ENCODE measurements at places on chromosomes 5 and 9.

DNA sequence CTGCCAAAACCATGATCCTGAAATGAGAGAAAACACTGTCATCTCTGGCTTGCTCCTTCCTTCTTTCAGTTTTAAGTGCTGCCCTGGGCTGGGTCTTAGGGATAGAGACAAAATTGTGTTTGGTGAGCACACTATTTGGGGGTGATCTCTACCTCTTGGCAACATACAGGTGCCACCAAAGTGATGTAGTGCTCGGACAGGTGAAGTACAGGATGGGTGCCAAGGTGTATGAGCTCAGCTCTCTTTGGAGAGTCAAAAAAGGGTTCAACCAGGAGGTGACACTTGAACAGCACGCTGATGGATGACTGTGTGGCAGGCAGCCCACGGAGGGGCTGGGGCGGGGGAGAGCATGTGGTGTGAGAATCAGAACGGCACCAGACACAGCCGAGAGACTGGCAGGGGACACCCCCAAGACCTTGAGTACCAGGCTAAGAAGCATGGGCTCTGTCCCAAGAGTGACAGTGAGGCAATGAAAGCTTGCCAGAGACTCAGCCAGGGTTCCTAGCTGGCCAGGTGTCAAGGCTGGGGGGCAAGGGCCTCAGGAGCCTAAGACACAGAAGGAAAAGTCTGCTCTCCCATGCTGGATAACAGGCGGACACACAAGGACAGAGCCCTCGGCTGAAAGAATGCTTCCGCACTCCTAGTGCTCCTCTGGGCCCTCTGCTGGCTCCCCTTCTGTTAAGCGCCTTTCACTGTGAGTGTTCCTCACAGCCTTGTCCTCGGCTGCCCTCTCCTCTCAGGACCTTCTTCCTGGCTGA lies 2.5 kb downstream of the NHP2 start:
- DNase-seq, result no peak

DNA sequence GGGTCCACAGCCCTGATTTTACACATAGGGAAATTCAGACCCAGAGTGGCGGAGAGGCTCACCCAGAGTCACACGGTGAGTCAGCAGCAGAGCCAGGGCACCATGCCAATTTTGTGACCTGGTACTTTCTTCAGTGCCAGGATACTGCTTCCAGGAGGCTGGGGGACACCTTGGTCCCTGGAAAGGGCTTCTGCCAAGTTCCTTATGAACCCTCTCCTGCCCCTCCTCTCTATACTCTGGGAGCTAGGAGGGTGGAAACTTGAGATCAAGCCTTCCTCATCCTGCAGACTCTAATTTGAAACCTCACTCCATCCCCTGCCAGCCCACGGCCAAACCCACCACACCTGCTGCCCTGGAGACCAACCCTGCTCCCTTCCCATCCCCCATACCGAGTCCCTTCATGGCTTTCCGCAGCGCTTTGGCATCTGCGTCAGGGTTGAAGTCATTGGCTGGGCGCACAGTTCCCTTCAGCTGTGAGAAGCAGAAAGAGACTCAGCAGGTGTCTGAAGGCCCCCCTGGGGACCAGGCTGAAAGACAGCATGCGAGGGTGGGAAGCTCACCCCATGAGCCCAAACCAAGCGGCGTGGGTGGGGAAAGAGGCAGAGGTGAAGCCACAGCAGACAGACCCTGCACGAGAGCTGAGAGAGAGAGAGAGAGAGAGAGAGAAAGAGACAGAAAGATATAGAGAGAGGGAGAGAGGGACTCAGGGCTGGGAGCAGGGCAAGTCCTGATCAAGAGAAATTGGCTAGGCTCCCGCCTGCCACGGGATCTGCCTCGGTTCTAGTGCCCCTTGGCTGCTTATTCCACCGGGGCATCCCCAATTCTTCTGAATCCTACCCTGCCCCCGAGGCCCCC lies 33.5 kb downstream of the ANXA6 start:
- no peak for DNase-seq

GRCh38 chr5:75964008-75964407 lies 119.2 kb upstream of the SV2C start:
- no peak for DNase-seq

DNA sequence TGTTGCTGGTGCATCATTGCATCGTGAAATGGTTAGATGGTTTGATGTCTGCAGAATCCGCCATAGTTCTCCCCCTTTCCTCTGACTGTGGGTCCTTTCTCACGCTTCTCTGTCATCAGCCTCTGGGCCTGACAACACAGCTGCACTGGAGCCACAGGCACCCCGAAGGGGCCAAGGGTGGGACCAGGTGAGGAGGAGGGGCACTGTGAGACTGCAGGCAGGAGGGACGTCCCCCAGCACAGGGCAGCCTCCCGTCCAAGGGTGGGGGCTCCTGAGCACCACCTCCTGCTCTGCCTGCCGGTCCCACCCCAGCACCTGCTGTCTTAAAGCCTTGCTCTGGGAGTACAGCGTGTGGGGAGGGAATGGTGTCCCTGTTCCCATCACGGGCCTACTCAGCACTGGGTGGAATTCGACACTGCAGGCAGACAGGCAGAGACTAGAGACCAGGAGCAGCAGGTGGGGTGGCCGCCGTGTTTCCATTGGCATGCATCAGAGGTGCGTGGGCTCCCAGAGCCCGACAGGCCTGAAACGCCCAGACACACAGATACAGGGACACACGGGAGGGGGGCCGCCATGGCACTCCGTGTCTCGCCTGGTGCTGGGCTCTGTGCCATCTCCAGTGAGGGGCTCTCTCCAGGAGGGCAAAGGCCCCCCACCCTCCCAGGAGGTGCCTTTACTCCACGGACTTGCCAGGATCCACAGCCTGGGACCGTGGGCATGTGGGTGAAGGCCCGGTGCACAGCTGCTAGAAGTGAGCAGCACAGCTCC lies 15.0 kb downstream of the CACNA1B start:
- no peak for DNase-seq

DNA sequence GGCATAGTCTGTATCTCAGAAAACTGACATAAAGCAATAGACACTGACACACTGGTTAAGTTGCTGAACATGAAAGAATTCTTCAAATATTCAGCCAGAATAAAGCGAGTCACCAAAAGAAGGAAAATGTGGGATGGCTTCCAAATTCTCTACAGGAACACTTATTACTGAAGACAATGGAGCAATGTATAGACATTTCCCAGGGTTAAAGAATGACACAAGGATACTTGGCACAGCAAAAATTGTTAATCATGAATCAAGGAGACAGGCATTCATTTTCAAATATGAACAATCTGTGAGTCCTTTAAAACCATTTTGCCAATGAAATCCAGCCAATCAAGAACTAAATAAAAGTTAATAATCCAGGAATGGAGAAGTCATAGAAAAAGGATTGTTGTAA lies 92.5 kb downstream of the MTX3 start:
- no peak for DNase-seq

GRCh38 chr5:60888359-60889061 lies 44.4 kb upstream of the ELOVL7 start:
- DNase-seq, result no peak

GRCh38 chr9:101326501-101326900 lies 58.3 kb downstream of the BAAT start:
- no peak for DNase-seq

DNA sequence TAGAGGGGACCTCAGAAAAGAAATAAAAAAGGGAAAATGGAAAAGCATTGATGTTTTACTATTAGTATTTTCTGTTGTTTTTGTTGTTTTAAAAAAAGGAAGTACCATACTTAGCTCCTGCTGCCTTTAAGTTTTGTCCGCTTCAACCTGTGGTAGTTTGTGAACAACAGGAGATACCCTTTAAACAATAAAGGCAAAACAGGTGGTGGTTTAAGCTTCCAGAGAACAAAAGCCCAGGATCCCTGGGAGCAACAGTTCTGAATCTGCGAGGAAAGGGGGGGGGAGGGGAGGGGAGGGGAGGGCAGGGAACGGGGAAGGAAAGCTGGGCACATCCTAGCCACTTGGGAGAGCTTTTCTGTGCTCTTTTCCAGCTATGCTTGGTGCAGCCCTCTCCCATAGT lies 2.1 kb upstream of the PSIP1 start:
- DNase-seq, result no peak

DNA sequence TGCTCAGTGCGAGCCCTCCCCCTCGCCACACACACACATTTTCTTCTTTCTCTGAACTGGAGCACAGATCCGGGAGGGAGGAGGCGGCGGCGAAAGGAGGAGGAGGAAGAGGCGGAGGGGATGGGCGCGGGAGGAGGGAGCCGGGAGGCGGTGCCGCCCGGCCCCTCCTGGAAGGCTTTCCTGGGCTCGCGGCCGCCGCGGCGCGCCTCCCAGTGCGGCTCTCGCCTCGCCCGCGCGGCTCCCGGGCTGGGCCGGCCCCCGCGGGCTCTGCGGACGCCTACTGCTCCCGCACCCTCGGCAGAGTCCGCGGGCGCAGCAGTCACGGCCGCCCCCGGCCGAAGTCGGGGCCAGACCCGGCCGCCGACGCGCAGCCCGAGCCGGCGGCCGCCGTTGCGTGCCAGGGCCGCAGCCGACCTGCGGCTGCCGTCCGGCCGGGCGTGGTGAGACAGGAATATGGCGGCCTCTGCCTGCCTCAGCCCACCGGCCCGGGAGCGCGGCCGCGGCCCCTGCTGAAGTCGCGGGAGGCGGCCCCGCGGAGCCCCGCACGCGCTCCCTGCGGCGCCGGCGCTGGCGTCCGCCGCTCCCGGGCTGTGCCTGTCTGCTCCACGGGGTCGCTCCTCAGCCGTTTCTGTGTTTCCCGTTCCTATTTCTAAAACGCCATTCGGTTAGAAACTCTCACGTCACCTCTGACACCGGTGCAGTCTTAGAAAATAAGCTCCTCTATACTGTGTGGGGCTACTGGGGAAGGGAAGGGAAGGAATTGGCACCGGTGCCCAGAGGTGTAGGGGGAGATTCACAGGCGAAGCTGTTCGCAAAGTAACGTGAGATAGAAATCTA lies 500 bp upstream of the GNAQ start:
- DNase-seq, result peak; percentile 92

GRCh38 chr9:35515766-35516165 lies 25.9 kb downstream of the RUSC2 start:
- no peak for DNase-seq

DNA sequence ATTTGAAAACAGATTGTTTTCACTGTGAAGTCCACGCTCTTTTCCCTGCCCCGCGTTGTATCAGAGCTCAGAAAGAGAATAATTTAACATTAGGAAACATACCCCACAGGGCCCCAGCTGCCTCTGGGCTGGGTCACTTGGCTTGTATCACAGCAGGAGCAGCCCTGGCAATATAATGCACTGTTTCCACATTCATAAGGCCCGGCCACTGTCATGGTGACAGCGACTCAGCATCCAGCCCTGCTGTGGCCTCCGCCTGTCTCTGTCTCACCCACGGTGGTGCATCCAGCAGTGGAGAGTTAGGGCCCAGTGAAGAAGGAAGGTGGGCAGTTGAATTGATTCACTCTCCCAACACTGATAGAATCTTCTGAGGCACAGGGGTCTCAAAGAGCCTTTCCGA lies 188.9 kb downstream of the NSG2 start:
- no peak for DNase-seq

DNA sequence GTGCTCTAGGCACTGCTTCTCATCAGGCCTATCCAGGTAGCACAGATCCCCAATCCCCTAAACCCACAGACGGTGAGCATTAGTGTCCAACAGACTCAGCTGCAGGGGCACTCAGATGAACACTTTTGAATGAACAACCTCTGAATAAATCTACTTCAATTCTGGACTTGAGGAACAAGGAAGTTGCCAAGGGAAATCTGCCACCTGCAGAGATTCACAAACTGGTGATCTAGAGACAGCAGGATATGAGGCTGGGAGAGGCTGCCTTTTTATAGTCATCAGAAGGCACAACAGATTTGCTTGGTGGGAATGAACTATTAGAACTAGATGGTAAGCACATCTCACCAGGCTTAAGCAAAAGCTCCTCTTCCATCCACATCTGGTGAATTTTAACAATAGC lies 7.0 kb upstream of the HK3 start:
- DNase-seq, result no peak

- DNase-seq, result no peak
Measured at GRCh38 chr5:91499943-91500531, 116.9 kb upstream of the ARRDC3 start.

- no peak for DNase-seq
Measured at GRCh38 chr9:107489144-107489673, 360 bp downstream of the KLF4 start.

DNA sequence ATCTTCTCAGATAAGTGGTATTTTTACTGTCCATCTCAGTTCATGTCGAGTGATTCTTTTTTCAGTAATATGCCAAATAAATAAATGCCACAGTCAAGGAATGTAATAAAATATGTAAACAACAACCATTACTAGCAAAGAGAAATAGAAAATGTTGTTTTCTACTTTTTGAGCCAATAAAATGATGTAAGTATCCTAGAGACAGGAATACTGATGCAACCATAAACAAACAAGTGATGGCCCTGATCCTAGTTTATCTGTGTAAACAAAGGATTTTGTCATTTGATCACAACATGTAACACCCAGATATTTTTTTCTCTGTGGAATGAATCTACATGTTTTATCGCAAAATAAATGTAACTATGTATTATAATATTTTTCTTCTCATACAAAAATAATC lies 1852.8 kb downstream of the EFNA5 start:
- DNase-seq, result no peak

DNA sequence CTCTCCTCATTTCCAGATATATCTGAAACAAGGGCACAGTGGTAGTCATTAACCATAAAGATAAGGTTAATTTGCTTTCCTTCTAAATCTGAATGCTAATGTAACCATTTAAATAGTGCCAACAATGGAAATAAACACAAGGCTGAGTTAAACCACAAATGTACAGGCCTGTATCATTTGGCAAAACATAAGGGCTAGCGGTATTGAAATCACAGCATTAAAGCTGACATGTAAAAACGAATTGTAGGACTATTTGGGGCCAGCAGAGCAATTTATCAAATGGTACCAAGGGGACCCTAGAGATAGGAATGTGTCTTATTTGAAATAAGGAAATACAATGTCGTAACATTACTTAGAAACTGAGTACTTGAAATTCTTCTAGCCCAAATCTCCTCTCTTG lies 247.5 kb upstream of the RPS23 start:
- DNase-seq, result no peak

DNA sequence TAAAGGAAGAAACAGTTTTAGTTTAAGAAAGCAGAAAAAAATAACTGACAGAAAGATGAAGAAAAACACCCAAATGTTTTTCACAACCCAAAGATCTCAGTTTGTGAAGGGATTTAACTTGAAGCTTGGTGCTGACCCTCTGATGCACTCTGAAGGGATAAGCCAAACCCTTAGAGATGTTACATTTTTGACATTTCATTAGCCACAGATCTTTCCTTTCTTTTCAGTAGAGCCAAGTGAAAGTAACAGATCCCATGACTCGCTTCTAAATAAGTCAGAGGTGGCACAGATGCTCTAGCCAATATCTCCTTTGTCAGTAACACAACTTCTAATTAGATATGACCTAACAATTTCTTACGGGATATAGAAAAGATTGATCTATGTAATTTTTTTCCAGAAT lies 394.5 kb upstream of the EDIL3 start:
- DNase-seq, result no peak

- DNase-seq, result no peak
Measured at GRCh38 chr5:64930672-64931318, 162.1 kb downstream of the CWC27 start.

GRCh38 chr5:174251305-174252000 lies 205.9 kb downstream of the NSG2 start:
- DNase-seq, result no peak

GRCh38 chr5:34533582-34534522 lies 122.3 kb upstream of the RAI14 start:
- no peak for DNase-seq

All from vagina (tissue), 2 donors.